Activated naive CD8-positive, alpha-beta T cell treated with anti-CD3 and anti-CD28 coated beads, Interleukin-2, amount 50 U/mL, for 24 hours (primary cell): ENCODE measurements at places on chromosomes 6 and 20.
A peak's percentile ranks its signal among the peaks of the same experiment; 100 is the strongest.

- DNase-seq = peak; percentile 62
These were observed 35.4 kb downstream of the FYN start for GRCh38 chr6:111837641-111838500.

GRCh38 chr6:133778414-133779130 is 110.3 kb upstream of the TCF21 start:
- DNase-seq = no peak

DNA sequence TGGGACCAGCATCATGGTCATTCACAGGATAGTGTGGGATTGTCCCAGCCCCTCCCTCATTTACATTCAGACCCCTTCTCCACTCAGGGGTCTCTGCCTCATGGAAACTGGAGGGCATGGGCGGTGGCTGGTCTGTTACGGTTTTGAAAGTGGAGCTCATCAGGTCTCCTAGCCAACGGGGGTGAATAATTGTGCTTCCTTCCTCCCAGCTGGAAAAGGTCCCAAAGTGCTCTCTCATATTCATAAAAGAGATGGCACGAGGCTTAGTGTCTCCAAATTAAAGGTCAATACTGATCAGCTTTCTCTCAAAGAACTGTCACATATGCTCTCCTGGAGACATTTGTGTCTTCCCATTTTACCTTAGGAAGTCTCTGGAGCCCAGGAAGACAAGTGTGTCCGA is 19.9 kb downstream of the JARID2 start:
- DNase-seq = no peak

DNA sequence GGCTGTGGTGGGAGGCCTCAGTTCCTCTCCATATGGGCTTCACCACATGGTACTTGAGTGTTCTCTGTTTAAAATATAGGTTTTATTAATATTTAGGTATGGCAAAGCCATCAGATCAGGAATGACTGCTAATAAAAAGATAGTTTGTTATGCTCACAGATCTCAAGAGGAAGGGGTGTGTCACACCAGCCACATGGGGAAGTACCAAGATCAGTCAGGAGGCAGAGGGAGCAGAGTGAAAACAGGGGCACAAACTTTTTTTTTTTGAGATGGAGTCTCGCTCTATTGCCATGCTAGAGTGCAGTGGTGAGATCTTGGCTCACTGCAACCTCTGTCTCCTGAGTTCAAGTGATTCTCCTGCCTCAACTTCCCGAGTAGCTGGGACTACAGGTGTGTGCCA is 92.1 kb upstream of the GCM1 start:
- no peak for DNase-seq

DNA sequence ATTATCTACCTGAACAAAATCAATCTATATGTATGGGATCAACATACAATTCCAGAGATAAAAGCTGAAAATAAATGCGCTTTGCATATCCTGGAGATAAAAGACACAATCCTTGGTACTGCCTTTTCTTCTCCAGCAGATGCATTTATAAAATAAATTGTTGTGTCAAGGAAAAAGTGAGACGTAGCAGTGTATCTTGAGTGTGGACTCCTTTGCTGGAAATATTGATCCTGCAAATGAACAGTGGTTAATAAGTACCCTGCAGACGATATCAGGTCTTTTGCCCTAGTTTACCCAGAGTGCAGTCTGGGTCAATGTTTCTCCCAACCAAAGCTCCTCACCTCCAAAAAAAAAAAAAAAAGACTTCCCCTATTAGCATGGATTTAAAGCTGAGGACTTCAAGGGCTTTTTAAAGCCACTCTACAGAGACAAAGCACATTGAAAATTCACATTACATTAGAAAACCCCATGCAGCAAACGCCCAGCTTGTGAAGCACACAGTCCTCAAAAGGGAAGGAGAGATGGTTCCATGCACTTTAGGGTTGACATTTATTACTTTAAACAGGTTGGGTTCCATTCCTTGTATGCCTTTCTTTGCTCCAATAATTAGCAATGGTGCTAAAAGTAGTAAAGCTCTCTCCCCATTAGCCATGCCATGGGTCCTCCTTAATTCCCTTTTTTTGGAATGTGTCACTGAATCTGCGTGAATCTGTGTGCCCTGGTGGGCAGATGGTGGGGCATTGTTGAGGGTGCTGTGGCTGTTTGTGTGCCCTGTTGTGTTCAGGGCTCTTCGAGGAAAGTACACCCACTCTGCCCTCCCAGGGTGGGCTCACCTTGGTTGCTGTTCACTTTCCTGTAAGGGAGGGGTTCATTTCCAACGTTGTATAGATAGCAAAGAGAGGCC is 21.1 kb downstream of the FOXA2 start:
- no peak for DNase-seq
